ENCODE measurements at places on chromosomes 3 and 15.

DNA sequence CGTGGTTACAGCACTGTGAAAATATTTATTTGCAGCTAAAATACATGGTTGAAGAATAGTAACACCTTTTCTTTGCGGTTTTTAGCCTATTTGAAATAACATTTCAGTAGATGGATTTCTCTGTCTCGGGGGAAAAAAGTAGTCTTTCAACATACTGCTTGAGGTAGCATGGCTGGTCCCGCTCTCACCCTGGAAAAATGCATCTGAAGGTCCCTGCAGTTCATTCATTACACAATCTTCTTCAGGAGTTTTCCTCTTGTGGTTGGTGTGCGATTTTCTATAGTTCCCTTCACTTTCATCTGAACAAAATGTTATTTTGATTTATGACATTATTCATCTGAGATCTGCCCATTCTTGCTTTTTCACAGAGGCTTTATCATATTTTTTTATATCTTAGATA, 75.9 kb downstream of the STRIT1 start:
- H3K27me3 ChIP-seq: no peaks in the 10 kb centered on the region
- no peak overlapping the region for H3K27ac ChIP-seq
- no peak overlapping the region for H3K4me3 ChIP-seq
- DNase-seq: no peak
- H3K36me3 ChIP-seq: no peaks in the 10 kb centered on the region
- no peaks in the 10 kb centered on the region for H3K4me1 ChIP-seq

- no peak within 1 kb of the TSS for H3K27ac ChIP-seq
- H3K4me1 ChIP-seq: no peaks in the 10 kb centered on the region
- H3K27me3 ChIP-seq: no peaks in the 10 kb centered on the region
Observed at GRCh38 chr15:74995182-74995778, at the start of gene SCAMP5. TSS of gene SCAMP5 (plus strand) at chr15:74995563. CDS start at chr15:75011840, 16,277 bp downstream.

GRCh38 chr15:55014391-55015092, 182.2 kb downstream of the RSL24D1 start:
- H3K36me3 ChIP-seq: no peaks in the 10 kb centered on the region
- H3K27ac ChIP-seq: no peak overlapping the region
- no peaks in the 10 kb centered on the region for H3K27me3 ChIP-seq

GRCh38 chr3:73874606-73875369, 250.0 kb upstream of the PDZRN3 start:
- no peaks in the 10 kb centered on the region for H3K36me3 ChIP-seq
- no peaks in the 10 kb centered on the region for H3K4me1 ChIP-seq
- H3K27ac ChIP-seq: no peak overlapping the region
- no peak overlapping the region for H3K4me3 ChIP-seq
